Daoy (cell line): ENCODE measurements at places on chromosomes 4 and X. TPM values are rescaled to one million over a fixed set of nuclear protein-coding genes. Genes with fewer than 3 reads are reported as not detected.

Gene SPACA5
- total RNA-seq = not detected in 2 replicates

Gene ARX
- not detected in 2 replicates for total RNA-seq

Gene DGKK
- total RNA-seq = 0.11 TPM in 1 of 2 replicates, not detected in the other

Gene TMEM131L
- total RNA-seq = 6.6 and 8.1 TPM in 2 replicates

Gene ASMT
- not detected in 2 replicates for total RNA-seq

Gene HTN1
- not detected in 2 replicates for total RNA-seq

Gene CLGN
- 9.3 and 9.4 TPM in 2 replicates for total RNA-seq

Gene CLDN34
- not detected in 2 replicates for total RNA-seq

Gene NSG1
- 4.4 and 10.2 TPM in 2 replicates for total RNA-seq

Gene WNK3
- total RNA-seq = 3.6 and 4.0 TPM in 2 replicates
